ENCODE measurements at places on chromosomes 5 and 9.

DNA sequence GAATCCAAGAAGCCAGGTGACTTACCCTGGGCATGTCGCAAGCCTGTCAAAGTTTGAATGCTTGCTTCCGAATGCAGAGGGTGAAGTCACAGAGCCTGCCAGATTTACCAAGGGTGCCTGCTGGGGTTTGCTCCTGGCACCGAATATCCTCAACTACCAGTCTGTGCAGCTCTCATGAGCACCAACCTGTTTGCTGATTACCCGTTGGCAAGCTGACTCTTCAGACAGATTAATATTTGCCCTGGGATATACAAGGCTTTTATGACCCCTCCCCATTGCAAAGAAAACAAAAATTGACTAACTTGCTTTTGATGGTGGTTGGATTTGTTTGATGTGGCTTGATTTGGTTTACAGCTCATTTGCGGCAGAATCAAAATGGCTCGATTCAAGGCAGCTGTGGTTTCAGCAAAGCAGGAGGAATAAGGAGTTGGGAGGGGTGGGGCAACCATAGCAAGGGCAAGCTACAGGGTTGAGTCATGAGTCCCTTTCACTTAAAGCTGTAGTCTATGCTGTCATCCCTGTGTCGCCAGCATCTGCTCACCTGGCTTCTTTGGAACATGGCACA, 82.3 kb upstream of the AGXT2 start:
- no peak for DNase-seq

DNA sequence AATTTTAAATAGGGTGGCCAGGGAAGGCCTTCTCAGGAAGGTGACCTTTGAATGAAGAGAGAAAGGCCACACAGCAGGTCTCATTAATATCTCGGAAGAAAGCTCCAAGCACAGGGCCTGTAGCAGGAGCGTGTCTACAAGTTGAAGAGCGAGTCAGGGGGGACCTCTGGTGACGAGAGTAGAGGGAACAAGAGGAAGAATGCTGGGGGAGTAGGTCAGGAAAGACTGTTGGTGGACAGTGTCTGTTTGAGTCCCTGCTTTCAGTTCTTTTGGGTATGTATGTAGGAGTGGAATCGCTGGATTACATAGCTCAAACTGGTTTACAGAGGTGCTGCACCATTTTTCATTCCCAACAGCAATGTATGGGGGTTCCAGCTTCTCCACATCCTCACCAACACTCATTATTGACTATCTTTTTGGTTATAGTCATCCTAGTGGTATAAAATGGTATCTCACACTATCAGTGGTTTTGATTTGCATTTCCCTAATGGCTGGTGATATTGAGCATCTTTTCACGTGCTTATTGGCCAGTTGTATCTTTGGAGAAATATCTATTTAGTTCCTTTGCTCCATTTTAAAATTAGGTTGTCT, 55.8 kb downstream of the NUP214 start:
- DNase-seq, result no peak

DNA sequence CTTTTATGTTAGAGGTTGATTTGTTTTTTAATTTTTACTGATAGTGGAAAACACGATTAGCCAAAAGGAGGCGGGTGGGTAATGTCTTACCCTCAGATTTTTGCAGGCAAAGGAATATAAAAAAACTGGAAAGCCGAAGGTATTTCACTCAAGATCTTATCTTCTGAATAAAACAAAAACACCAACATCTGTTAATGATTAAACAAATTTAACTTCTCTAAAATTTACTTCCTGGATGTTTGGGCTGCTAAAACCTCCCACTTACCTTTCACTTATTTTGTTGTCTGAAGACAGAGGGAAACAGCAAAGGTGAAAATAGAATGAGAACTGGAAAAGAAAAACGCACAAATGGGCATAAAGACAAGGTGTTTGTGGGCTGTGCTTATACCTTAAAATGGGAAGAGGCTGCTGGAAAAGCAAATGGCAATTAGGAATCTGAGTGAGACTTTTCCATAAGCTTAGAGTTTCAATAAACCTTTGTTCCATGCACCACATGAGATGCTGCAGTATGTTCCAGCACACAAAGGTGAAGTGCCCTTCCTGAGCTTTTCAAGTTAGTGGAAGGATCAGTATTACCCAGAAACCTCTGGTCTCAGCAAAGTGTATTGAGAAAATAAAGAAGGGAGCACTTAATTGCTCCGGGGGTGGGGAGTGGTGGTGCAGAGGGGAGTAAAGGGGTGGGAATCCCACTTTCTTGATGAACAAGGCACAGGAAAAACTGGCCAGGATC, 298.3 kb downstream of the BNC2 start:
- no peak for DNase-seq

GRCh38 chr5:24804221-24804681, 159.5 kb upstream of the CDH10 start:
- DNase-seq, result no peak

GRCh38 chr9:114105236-114105635, 6.1 kb upstream of the KIF12 start:
- no peak for DNase-seq

DNA sequence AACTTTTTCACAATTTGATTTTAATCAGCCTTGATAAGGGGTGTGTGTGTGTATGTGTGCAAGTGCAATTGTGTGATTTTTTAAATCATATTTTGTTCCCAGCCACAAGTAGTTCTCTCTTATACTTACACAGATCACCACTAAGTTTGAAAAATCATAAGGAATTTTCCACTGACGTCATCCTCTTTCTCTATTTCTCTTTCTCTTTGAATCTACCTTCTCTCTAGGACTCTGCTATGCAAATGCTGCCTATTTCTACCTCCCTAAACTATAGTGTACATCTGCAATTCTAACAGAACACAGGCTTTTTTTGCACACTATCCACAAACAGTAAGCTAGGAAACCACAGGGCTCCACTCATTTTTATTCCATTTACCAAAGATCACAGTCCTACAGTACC, 254.6 kb upstream of the CYLC2 start:
- DNase-seq, result no peak

DNA sequence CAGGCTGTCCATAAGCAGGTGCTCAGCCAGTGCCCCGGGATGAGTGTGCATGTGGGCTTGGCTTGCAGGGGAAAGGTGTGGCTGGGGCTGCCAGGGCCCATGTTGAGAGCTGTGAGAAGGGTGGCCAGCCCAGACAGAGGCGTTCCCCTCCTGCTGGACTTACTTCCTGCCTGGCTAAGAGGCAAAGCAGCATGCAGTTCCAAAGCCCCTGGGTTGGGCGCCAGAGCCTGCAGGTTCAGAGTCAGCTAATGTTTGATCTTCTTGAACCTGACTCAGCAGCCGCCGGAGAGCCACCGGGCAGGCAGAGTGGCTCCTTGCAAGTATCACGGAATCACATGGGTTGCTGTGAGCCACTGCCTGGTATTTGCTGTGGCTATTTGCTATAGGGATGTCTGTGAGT, 168.4 kb upstream of the MAP1B start:
- no peak for DNase-seq

- no peak for DNase-seq
Measured at GRCh38 chr5:151037561-151038411, 17.4 kb downstream of the GPX3 start.

DNA sequence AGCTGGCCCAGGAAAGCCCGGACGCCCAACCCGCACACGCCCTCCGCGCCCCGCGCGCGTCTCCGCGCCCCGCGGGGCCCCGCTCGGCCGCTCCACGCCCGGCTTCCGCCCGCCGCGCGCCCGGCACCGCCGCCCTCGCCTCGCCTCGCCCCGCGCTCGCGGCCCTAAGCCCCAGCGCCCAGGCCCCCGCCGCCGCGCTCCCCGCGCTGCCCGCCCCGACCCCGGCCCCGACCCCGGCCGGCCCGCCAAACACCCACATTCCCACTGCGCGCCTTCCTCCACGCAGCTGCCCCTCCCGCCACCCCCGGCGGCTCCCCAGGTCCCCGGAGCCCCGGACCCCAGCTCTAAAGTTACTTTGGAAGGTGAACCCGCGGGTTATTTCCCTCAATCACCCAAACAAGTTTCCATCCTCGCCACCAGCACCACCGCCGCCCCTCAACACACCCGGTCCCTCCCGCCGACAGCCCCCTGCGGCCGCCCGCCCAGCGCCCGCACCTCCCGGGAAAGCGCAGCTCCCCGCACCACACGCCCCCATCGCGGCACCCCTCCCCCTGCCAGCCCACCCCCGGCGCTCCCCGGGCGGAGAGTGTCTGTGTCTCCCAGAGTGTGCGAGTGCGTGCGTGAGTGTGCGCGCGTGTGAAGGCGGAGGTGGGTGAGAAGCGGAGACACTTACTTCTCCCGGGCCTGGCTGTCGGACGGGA, 439 bp downstream of the SSBP2 start:
- no peak for DNase-seq

DNA sequence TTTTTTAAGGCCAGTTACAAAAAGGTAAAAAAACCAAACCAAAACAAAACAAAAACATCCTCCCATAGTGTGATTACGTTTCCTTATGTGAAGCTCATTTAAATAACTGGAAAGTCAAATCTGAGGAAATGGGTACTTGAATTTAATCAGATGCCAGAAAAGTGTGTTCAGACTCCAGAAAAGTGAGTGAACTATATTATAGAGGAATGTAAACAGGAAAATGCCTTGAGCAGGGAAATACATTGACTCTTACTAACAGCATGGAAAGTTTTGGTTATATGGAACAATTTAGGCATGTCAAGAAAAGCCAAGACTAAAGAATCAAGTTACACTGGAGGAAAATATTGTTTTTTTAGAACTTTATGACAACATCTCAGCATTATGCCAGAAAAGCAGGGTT, 37.8 kb upstream of the RNF20 start:
- no peak for DNase-seq

DNA sequence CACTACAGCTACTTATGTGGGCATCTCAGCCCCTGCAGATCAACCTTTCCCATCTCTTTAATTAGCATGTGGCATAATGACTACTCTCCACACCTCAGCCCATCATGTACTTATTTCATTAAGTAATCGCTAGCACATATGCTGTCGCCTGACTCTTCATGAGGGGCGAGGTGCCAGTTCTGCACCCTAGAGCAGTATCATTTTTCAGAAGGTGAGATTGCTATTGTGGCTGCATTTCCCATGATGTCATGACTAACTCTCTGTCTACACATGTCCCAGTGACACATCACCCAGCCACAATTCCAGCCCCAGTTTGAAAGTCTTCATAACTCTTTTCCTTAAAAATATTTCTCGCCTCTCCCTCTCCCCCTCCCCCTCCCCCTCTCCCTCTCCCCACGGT, 7.6 kb upstream of the F2RL1 start:
- peak; percentile 73 for DNase-seq

Measured in NCI-H524 treated with DMSO at 0.1 percent for 48 hours (cell line).